ENCODE measurements at places on chromosomes 12 and 14.
A peak's percentile ranks its signal among the peaks of the same experiment; 100 is the strongest.

DNA sequence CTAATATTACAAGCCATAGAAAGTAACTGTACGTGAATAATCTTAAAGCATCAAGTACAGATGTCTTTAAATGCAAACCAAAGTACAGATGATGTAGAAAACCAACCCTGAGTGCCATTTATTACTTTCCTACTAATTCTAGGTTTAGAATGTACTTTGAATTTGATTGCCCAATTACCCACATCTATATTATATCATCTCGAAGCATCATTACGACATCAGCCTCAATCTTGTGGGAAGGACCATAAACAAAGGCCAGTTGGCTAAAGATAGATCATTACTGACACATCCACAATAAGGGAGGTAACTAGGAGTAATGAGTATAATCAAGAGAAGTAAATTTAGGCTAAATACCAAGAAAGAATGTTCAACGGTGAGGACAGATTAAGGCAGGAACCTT lies 478.9 kb downstream of the BCAT1 start:
- DNase-seq = no peak

- DNase-seq = peak; percentile 67
These were observed at the start of gene CRIP2 for GRCh38 chr14:105474483-105475268. Gene CRIP2 (plus strand): TSS chr14:105474821. CDS start chr14:105474863, 42 bp downstream.

GRCh38 chr14:75328558-75329155 lies 50.0 kb downstream of the FOS start:
- no peak for DNase-seq

GRCh38 chr12:11798006-11798708 lies 148.7 kb downstream of the ETV6 start:
- no peak for DNase-seq

- DNase-seq = peak; percentile 53
These were observed 10.5 kb downstream of the ARHGEF25 start for GRCh38 chr12:57621497-57622292.

Measured in right lung (tissue), 10 donors.